ENCODE measurements at places on chromosomes 13 and 19.

GRCh38 chr19:1312767-1313694 lies 27.4 kb downstream of the EFNA2 start:
- DNase-seq = no peak

DNA sequence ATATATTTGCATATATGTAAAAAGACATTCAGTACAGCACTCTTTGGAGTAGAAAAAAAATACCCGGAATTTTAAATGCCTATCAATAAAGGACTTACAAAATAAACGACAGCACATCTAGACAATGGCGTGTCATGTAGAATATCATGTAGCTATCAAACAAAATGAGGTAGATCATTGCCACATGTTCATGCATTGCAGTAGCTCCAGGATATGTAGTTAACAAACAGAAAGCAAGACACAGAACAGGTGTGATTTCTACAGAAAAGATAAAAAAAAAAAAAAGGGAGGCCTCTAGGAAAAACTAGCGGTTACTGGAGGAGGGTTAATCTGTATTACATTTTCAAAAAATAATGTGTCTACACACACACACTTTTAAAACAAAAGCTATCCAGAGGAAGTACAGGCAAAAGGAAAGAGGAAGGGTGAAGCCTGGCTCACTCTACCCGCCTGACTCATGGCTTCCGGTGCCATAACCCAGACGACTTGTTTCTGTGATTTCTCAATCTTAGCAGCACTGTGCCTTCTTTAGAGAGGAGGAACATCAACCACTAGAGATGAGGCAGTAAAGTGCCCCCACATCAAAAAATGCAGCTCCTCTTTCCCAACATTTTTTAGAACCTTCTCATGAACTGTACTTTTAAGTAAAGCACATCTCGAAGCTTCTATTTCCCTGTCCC lies 6.9 kb downstream of the KCTD12 start:
- peak; percentile 53 for DNase-seq

DNA sequence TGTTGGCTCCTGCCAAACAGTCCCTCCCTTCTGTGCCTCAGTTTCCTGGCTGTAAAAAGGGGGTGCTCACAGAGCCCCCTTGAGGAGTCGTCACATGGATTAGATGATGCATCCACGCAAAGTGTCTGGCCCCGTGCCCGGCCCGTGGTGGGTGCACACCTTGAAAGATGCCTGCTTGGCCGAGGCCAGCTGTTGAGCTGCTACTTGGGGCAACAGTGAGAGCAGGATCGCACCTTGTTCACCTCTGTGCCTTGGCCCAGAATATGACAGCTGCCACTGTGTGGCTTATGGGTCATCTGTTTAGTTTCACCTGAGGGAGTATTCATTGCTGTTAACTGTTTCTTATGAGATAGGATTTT lies 17.7 kb downstream of the CRTC1 start:
- no peak for DNase-seq

DNA sequence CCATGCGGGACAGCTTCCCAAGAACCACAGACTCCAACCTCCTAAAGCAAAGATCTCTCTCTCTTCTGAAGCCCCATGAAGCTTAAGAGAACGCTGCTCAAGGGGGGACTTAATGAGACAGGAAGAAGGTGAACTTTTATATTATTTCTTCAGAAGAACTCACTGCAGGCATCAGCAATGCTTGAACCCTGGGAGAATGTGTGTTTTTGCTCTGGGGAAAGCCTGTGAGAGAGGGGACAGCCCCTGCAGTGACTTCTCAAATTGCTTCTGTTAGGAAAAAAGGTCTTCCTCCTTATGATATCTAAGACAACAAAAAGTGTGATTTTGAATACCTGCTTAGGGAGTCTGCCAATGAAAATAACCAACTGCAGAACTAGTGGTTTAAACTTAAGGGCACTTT lies 23.0 kb downstream of the GJA3 start:
- DNase-seq = no peak

- DNase-seq = no peak
These were observed 19.4 kb upstream of the RANBP3 start for GRCh38 chr19:5997371-5997770.

GRCh38 chr13:97021241-97021640 lies 27.0 kb upstream of the OXGR1 start:
- no peak for DNase-seq

GRCh38 chr13:99527301-99527700 lies 26.0 kb downstream of the TM9SF2 start:
- no peak for DNase-seq

- DNase-seq = peak; percentile 65
These were observed 1.3 kb downstream of the ICAM5 start for GRCh38 chr19:10290876-10291553.

DNA sequence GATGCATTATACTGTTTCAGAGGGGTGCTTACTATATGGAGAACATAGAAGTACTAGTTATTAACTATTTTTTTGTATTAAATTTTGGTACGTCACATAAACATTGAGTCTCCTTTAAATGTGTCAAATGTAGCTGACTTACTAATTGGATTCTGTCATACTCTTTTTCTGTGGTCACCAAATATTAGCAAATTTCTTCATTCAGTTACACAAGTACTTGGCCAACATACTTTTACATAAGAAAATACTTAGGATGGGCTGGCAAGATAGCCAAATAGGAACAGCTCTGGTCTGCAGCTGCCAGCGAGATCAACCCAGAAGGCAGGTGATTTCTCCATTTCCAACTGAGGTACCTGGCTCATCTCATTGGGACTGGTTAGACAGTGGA lies 19.2 kb downstream of the LPAR6 start:
- DNase-seq = no peak

- DNase-seq = no peak
These were observed 610.4 kb downstream of the TBC1D4 start for GRCh38 chr13:74871369-74872070.

DNA sequence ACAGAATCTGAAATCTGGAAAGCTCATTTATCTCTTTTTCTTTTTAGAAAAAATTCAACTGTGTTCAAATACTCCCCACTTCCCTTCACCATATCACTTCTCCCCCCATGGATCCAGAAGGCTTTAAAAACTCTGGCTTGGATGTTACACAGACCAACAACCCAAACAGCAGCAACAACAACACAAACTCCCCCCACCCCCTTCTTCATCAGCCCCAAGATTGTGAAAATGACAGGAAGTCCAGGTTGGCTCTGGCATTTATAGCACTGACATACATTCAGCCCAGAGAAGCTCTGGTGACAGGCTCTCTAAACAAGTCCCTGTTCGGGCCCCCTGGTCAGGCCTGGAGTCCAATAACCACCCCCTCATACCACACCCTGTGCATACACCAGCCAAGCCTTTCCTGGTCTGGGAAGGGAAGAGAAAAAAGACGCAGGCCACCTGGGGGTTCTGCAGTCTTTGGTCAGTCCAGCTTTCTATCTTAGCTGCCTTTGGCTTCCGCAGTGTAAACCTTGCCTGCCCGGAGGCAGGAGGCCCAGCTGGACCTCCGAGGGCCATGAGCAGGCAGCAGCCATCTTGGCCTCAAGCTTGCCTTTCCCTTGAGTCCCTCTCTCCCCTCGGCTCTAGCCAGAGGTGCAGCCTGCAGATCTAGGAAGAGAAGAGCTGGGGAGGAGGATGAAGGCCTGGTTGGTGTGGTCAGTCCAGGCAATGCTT lies 6.8 kb downstream of the CDX2 start:
- DNase-seq = no peak

DNA sequence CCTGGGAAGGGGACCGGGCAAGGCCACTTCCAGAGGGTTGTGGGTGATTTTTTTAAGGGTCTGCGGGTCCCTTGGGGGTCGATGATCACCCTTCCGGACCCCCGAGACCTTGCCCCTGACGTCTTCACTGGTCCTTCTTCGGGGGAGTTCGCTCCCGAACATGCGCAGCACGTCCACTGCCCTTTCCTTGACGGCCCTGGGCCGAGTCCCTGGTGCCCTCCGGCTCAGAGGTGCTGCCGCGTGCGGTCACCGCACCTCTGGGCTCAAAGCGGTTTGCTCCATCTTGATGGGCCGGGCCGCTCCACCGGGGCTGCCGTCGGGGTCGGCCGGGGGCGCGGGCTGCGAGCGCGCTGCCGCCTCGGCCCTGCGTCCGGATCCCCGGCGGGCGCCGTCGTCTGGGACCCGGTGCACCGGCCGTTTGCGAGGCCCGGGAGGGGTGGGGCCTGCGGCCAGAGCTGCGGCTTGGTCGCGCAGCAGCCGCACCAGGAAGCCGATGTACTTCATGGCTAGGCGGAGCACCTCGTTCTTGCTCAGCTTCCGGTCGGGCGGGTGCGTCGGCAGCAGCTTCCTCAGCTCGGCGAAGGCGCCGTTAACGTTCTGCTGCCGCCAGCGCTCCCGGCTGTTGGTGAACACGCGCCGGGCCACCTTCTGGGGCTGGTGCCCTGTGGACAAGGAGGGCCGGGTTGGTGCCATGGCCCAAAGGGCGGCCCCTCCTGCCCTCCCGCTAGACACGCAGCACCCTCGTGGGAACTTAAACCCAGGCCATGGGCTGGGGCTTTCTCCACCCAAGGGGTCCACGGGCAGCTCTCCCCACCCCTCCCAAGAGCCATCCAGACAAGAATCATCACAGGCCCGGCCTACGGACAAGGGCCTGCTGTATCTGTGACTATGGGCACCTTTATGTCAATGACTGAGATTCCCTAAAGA lies 3.3 kb downstream of the LYL1 start:
- DNase-seq = peak; percentile 80

GRCh38 chr13:59728896-59729545 lies 434.7 kb downstream of the DIAPH3 start:
- no peak for DNase-seq

Measured in GM10248 (cell line).